GOT3 (cell line): ENCODE measurements at places on chromosomes 6 and 20.

DNA sequence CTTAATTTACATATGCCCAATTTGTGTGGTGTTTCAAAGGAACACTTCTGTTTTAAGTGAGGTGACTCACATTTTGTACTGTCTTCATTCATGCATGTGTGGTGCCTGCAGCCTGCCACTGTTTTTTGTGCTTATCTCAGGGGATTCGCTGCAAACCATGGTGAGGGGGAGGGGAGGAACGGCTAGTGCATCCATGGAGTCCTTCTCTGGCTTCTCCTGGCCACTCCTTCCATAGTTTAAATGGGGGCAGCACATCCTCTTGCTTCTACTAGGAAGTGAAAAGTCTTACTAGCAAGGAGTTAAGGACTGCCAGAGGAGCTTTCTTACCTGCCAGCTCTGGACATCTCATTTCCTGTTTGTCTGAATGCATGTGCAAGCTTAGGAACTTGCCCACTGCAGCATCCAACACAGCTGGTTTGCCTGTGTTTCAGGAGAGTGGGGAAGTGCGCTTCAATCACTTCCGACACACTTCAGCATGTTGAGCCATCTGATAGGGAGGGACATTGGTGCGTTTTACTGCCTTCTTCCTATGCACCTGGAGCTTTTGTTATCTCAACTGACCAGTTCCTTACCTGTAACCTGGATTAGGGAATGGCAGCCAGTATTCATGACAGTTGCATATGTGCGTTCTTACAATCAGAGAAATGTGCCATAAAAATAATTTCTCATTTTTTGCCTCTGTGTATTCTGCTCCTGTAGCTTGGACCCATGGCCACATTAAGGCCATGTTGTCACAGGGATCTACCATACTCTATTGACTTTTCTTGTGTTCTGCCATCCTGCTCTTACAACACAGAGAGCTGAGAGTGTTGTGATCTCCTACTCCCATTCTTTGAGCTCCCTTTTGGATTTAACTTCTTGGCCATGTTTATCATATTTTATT lies 211.3 kb downstream of the ARID1B start:
- no peak for DNase-seq

DNA sequence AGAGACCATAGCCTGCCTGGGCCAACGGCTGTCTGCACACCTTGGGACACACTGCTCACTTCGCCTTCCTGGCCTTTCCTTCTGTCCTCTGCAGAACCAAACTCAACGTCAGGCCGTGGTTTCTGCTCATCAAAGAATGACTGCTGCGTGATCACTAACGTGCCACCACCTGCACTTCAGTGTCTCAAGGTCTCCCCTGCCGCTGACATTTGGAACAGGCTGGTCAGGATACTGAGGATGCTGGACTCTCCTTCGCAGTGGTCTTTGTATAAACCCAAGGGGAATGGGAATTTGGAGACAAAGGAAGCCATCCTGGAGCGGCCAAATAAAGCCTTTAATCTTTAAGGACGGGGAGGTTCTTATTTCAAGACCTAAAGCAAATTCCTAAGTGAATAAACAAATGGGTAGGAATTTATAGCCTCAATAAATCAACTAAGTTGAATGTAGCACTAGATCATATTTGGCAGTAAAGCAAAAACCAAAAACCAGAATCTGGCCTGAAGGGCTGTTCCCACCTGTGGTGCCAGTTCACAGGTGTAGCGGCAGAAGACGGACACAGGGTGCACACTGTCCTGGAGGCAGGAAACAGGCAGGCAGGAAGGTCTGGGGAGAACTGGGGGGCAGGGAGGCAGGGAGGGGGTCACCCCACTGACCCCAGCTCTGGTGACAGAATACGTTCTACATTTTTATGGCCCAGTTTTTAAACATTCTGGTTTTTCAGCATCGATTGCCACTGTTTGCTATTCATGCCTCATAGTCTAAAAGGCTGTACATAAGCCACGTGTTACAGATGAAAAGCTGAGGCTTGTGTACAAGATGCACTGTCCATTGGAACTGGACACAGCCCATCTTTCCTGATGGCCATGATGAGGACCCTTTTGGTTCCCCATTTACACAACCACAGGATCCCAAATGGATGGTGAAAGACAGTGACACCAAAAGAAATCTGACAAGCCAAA lies 36.6 kb downstream of the ABHD12 start:
- DNase-seq = no peak

DNA sequence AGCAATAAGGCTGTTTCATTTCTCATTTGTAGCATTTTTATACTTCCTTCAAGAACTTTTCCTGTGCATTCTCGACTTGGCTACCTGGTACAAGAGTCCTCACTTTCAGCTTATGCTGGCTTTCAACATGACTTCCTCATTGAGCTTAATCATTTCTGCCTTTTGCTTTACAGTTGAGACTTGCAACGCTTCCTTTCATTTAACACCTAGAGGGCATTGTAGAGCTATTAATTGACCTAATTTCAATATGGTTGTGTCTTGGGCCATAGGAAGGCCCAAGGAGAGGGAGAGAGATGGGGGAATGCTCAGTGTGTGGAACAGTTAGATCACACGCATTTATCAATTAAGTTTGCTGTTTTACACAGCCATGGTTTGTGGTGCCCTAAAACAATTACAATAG lies 37.2 kb downstream of the SLC22A2 start:
- no peak for DNase-seq

DNA sequence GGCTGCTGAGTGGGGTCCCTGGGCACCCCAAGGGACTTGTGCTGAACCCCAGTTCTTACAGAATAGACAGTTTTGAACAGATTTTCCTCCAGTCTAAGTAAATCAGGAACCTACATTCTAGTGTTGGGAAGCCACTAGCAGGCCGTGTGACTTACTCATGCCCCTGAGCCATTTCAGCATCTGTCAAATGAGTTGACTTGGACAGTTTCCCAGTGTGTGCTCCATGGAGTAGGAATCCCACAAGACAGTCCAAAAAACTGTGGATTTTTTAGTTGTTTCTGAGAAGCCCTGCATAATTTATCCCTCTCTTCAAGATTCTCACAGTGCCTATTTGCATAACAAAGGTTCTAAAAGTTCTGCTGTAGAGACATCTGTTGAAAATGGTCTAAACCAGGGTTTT lies 2.1 kb downstream of the GABRR2 start:
- DNase-seq = no peak

- DNase-seq = no peak
These were observed 5.0 kb downstream of the FAM209B start for GRCh38 chr20:56537997-56538396.

DNA sequence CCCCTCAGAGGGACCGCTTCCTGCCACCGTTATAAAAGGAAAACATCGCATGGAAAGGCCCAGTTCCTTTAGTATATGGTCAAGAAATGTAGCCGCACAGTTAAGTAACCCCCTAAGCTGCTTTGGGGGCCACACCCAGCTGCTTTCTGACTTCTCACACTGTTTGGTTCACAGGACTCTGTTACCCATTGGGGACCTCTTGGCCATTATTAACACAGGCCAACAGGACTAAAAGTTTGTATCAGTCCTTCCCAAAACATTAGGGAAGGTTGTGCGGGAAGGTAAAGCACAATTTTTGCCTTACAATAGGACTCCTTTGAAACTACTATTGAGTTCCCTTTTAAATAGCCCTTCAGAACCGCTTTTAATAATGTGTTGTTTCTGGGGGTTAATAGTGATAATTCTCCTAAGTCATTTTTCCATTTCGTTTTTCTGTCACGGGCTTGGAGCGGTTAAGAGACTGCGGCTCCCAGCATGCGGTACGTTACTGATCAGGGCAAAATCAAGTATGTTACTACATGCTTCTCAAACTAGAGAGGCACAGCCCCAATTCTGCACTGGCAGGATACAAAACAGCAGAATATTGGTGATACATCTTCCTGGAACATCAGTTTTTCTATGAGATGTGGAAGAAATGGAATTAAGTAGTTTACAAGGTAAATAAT lies 668 bp upstream of the RPP40 start:
- no peak for DNase-seq
